ENCODE measurements at places on chromosomes 11 and 22. TPM values are rescaled to one million over a fixed set of nuclear protein-coding genes. Genes with fewer than 3 reads are reported as not detected.

DNA sequence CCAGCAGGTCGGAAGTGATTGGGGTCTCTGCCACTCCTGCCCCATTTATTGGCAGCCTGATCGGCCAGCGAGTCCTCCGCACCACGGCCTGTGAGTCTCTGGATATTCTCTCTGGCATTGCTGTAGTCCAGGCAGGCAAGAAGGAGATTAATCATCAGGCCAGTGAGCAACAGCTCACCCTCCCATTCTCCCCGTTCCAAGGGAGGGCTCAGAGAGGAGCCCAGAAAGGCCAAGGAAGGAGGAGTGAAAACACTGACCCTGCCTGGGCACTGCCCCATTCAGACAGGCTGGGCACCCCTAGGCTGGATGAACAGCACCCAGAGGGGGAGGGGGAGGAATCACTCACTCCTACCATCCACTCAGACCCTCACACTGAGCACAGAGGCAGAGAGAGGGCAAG is 3.1 kb downstream of the SAA2 start:
- no peak for DNase-seq

DNA sequence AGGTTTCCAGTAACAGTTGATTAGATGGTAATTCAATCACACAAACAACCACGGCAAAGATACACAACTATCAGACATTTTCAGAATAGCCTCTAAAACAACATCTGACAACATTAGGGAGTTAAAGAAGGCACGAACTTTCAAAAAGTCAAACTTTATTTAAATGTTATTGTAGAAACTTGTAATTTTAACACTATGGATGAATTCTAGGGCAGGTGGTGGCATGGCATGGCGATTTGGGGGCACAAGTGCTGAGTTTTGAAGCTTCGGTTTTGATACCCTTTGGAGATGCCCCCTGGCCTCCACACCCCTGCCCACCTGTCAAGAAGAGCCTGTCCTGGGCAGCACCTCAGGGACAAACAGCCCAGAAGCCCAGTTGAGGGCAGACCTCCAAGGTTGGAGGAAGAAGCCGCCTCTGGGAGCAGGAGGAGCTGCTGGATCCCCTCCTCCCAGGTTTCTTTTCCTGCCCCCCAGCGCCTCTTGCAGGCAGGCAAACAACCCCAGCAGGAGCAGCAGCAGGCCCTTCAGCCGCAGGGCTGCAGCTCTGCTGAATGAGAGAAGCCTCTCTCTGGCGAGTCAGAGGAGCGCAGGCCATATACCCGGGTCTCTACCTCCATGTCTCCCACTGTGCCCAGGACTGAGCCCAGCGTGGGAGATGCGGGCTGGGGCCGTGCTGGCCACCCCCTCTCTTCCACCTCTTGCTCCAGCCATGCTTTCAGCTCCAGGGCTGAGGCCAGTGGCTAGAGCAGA is 102.1 kb upstream of the IGLL5 start:
- DNase-seq = no peak

GRCh38 chr11:130653838-130654636 is 205.6 kb downstream of the ADAMTS15 start:
- no peak for DNase-seq

GRCh38 chr22:43154887-43155536 is 3.7 kb downstream of the TSPO start:
- no peak for DNase-seq

DNA sequence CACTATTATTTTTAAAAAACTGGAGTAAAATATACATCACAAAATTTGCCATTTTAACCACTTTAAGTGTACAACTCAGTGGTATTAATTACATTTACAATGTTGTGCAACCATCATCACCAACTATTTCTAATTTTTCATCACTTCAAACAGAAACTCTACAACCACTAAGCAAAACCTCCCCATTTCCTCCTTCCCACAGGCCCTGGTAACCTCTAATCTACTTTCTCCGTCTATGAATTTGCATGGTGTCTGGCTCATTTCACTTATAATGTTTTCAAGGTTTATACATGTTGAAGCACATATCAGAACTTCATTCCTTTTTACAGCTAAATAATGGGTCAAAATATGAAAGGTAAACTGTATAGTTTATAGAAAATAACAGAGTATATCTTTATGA is 24.4 kb downstream of the DDI1 start:
- DNase-seq = no peak

DNA sequence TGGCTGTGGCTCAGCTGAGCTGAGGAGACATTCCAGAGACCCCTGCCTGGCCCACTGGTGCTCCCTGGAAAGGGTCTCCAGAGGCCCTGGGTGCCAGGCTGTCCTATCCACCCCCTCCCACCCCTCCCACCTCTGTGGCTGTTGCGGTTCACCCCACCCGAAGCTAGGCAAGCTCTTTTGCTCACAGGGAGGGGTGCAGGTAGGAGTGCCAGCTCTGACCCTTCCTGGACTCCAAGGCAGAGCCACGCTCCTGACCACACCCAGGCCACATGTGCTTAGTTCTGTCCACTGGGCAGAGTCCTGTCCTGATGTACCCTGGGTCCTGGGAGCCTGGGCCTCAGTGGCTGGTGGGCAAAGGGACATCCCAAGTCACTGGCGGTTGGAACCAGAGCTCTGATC is 16.4 kb downstream of the IL17REL start:
- DNase-seq = peak; percentile 19

DNA sequence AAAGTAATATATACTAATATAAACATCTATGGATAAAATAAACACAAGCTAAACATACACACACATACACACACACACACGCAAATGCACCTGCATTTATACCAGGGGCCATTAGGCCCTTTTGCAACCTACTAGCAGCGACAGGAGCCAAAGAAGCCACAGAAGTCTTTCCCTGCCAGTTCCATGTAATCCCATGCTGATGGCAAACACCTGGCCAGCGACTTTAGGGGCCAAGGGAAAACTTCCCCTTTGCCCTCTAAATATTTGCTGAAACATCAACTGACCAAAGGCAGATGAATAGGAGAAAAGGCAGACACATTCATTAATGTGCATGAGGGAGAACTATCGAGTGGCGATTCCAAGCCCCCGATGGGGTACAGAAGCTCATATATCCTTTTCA is 14.8 kb upstream of the P2RY2 start:
- DNase-seq = no peak

DNA sequence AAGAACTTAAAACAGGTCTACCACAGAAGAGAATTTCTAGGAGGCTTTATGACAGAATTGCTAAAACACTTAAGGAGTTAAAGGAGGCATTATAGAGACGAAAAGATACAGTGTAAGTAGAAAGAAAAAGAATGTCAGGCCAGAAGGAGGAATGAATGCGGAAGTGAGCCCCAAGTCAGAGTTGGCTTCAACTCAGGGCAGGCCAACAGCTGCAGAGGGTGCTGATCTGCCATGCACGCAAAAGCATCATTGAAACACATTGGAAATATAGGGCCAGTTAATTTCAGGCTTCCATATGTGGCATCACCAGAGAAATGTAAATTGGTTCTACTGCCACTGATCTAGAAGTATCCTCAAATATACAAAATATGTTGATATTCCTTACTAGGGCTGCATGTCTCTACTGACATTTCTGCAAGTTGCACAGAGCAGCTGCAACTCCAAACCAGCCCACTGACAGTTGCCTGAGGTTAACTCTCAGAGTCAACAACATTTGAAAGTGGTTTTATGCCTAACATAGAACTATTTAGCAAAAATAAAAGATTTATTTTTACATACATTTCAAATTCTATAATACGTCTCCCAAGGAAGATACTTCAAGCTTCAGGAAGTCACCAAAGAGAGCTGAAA is 324.1 kb downstream of the C11orf87 start:
- no peak for DNase-seq

DNA sequence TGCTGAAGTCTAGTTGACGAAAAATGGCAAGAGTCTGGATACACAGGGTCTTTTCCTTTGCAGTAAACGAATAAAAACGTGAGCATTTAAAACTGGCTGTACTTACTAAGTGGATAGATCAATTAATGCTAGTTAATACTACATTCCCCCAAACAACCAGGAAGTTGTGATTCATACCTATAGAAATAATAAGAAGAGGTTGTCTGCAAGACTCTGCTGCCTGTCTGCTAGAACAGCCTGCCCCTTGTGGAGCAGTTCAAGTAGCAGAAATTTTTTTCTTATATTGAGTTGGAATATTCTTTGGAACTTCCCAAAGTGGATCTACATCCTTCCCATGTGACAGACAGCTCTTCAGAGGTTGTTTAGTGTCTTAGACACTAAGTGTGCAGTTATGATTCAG is 86.8 kb downstream of the TEAD1 start:
- no peak for DNase-seq

- DNase-seq = peak; percentile 25
These were observed 7.4 kb upstream of the SCGB1D4 start for GRCh38 chr11:62306227-62306626.

DNA sequence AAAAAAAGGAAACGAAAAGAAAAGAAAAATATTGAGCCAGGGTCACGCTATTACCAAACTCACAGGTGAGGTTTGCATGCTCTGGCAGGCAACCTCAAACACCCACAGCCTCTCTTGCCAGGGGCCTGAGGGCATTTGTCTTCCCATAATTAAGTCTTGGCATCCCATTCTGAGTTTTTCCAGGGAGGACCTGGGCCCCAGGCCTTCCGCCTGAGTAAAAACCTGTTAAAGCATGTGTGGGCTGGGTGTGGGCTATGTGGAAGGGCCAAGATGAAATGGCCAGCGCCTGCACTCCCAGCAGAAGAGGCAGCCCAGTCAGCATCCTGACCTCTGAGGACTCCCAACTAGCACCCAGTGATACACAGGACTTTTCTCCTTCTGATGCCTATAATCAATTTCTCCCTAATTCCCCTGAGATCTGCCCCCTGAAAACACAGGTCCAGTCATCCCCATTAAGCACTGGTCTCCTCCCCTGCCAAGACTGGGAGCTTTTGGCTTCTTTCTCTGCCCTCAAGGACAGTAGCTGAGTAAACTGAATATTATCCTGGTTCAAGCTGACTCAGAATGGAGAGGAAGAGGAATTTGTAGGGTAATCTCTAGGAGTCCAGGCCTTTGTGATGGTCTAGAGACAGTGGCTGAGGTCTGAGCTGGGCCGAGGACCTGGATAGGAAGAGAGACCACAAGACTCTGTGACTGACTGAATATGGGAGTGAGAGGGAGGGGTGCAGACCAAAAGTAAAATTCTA is 35.6 kb upstream of the ACER3 start:
- no peak for DNase-seq

The MRE11 gene
- total RNA-seq = 17.6 TPM

The MMP12 gene
- total RNA-seq = 0.96 TPM
